ENCODE measurements at places on chromosomes 13 and 19.

- no peak for DNase-seq
Measured at GRCh38 chr13:110799246-110800236, 86.0 kb downstream of the ING1 start.

- DNase-seq: peak; percentile 62
Measured at GRCh38 chr13:42110410-42111155, 62.1 kb downstream of the DGKH start.

- DNase-seq: peak; percentile 75
Measured at GRCh38 chr19:8638078-8638619, 7.7 kb downstream of the NFILZ start.

GRCh38 chr13:23898101-23898500, 799 bp upstream of the C1QTNF9B start:
- no peak for DNase-seq

DNA sequence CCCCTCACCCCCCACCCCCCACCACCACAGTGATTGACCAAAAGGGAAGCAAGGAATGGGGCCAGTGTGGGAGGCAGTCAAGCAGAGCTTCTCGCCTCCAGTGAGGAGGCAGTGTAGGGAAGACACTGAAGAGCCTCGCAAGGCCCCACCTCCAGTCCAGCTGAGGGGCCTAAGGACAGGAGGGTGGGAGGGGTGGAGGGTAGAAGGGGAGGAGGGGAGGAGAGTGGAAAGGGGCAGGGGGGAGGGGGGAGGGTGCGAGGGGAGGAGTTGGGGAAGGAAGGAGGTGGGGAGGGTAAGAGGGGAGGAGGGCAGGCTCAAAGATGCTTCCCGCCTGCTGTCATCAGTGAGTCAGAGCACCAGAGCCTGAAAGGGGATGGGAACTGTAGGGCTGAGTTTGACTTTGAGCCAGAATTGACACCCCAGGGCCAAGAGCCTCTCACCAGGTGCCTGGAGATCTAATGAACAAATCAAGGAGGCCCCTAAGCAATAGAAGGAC, 786.2 kb downstream of the UQCRFS1 start:
- no peak for DNase-seq

GRCh38 chr13:46655377-46656180, 102.6 kb downstream of the LRCH1 start:
- no peak for DNase-seq

- no peak for DNase-seq
Measured at GRCh38 chr19:41328842-41329225, 18.9 kb downstream of the CCDC97 start.

GRCh38 chr19:41807176-41807575, 10.8 kb downstream of the CEACAM3 start:
- DNase-seq: no peak

DNA sequence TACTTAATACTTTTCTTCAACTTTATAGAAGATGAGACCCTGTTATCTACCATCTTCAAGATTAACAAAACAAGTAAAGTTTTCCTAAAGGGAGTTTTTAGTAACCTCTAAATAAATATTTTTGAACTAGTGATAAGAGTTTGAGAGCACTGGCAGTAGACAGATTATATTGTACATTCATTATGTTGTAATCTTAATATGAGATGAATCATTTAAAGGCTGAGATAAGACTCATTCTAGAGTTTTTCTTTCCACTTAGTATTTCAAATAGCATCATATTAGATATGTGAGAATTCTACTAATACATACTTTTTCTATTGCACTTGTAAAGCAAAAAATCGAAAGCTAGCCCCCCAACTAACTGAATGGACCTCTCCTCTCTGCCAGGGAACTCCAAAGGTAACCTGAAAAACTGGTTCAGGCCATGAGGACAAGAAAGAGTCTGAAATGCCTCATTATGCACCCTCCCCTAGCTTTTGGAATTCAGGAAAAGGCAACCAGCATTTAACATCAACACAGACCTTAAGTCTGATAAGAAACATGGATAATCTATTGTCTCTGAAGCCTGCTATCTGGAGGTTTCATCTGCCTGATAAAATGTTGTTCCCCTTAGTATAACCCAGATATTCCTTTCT, 875.4 kb upstream of the SLC10A2 start:
- DNase-seq: no peak

GRCh38 chr13:110047496-110047895, 259.5 kb downstream of the COL4A1 start:
- peak; percentile 72 for DNase-seq

DNA sequence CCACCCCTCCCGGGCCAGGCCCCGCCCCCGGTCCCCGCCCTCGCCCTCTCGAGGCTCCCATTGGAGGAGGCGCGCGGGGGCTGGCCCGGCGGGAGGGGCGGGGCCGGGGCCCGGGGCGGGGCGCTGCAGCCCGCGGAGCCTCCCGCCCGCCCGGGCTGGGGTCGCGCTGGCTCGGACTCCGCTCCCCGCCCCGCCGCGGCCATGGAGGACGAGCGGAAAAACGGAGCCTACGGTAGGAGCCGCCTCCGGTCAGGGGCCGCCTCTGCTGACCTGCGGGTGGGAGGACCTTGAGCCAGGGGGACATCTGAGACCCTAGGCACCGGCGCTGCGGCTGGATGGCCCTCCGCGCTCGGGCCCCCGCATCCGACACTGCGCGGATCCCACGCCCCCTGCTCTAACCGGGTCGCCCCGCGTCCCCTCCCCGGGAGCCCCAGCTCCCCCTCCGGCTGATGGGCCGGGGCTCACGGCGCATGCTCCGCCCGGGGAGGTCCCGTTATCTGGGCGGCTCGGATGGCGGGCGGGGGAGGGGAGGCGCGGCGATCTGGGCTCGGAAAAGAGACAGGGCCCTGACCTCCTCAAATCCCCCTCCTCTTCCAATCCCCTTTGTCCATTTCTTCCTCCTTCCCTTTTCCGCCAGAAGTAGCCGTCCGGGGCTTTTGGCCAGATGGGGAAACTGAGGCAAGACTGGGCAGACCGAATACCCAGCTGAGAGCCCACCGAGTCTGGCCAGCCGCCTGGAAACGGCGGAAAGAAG, 15.4 kb upstream of the AP1M2 start:
- no peak for DNase-seq

GRCh38 chr13:104976986-104977385, 1558.5 kb downstream of the EFNB2 start:
- DNase-seq: no peak

DNA sequence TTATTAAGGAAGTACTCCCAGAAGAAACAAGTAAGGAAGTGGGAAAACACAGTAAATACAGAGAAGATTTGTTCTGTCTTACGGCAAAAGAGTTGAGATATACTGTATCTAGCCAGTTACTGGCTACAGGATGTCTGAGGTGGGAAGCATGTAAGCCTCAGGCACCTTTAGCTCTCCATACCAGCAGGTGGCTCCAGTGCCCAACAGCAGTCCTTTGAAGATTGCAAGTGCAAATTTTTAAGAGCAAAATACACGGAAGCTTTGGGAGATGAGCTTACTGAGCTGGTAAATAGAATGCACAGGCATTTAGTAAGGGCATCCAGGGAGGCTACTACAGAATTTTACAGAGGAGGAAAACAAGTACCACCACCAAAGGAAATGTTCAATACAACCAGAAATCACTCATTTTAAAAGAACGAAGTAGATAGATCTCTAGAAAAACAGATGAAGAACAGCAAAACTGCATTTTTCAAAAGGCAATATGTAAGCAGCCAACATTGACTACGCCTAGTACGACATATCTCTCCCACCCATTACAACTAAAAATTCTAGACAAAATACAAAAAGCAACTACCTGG, 57.9 kb upstream of the VSTM2B start:
- no peak for DNase-seq

- DNase-seq: no peak
Measured at GRCh38 chr13:48580185-48580803, 47.4 kb upstream of the RCBTB2 start.

GRCh38 chr19:45142726-45143110, 18.1 kb downstream of the NKPD1 start:
- no peak for DNase-seq

DNA sequence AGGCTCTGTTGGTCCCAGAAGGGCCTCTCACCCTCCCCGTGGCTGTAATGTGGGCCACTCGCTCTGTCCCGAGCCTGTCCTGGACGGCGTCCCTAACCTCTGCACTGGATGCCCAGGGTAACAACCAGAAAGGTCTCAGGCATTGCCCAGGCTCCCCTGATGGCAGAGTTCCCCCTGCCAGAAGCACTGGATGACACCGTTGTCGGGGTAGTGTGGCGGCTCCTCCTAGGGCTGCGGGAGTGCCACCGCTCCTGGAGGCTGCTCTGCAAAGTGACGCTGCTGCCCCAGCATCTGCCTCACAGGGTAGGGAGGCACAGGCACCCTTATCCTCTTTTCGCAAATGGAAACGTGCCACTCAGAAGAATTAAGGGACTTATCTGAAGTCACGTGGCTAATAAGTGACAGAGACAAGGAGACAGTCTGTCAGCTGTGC, 32.0 kb downstream of the MPHOSPH8 start:
- no peak for DNase-seq

DNA sequence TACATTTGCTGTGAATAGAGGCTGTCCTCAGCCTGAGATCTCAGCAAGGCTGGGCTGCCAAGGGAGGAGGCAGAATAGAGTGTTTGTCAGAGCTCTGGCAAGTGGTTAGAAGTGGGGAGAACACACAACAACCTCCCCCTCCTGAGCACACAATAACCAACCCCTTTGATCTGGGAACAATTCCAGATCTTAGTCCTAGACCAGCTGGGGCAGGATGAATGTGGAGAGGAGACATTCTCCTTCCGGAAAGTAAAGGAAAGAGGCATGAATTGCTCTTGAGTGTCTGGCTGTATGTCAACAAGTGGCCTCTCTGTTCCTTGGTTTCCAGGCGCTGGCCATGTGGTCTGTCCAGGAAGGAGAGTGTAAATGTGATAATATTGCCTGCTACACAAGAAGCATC, 114.9 kb upstream of the TMTC4 start:
- DNase-seq: peak; percentile 38

GRCh38 chr19:33399081-33399744, 25.7 kb downstream of the CEBPG start:
- no peak for DNase-seq

GRCh38 chr13:28636677-28637317, 22.1 kb upstream of the POMP start:
- peak; percentile 51 for DNase-seq

DNA sequence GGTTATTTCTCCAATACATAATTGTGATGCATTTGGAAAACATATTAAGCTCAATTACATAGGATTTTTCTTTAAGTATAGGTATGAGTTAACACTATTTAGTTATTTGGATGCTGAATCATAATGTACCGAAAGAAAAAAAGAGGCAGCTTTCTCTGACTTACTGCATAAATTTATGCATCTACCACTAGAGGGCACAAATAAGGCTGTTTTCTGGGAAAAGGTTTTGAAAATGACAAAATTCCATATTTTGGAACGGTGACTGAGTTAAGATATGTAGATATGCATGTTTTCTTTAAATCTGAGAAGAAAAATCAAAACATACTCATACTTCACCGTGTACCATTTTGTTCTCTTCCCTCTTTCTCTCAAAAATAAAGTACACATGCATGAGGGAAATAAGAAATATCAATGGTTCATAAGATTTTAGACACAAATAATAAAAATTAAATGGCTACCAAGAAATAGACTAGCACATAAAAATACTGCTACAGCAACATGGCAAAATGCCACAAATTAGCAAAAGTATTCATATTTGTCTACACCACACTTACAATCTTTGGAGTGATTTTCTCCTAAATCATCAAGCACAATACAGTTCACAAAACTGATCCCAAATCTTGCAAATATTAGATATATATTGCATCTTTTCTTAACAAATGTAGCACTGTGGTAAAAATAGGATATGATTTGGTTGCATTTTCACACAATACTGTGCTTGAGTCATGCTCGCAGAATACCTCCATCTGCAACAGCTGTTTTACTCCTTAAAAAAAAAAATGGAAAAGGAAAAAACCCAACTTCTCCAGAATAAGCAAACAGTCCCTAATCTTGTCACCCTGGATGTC, 260.0 kb downstream of the FGF14 start:
- DNase-seq: no peak

DNA sequence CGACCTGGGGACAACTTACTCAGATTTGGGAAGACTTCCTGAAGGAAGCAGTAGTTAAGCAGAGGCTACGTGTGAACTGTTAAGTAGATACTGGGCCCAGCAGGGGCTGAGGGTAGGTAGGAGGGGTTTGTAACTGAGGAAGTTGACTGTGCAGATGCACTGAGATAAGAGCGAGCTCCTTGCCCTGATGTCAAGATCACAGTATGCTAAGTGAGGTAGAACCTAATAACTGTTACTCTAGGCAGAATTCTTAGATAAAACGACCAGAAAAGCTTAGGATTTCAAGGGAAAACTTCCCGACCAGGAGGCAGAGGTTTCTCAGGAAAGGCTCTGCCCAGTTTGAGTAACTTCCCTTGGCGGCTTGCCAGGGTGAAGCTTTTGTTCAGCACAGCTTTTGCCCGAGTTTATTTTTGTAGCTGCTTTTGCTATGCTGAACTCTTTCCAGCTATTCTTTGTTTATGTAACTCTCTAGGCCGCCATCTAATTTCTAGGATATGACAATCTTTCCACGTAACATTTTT, 632.1 kb downstream of the DIAPH3 start:
- peak; percentile 71 for DNase-seq
